ENCODE measurements at places on chromosomes 4 and X. TPM values are rescaled to one million over a fixed set of nuclear protein-coding genes. Genes with fewer than 3 reads are reported as not detected.

The CCKAR gene
- total RNA-seq, result not detected

The PNCK gene
- total RNA-seq, result not detected

The SMIM10 gene
- 11.3 TPM for total RNA-seq

The NMU gene
- total RNA-seq, result 0.80 TPM

The RHOXF1 gene
- not detected for total RNA-seq
